ENCODE measurements at places on chromosomes 12 and 14.

- no peak for DNase-seq
Observed at GRCh38 chr14:76386944-76387782, 11.2 kb downstream of the ESRRB start.

DNA sequence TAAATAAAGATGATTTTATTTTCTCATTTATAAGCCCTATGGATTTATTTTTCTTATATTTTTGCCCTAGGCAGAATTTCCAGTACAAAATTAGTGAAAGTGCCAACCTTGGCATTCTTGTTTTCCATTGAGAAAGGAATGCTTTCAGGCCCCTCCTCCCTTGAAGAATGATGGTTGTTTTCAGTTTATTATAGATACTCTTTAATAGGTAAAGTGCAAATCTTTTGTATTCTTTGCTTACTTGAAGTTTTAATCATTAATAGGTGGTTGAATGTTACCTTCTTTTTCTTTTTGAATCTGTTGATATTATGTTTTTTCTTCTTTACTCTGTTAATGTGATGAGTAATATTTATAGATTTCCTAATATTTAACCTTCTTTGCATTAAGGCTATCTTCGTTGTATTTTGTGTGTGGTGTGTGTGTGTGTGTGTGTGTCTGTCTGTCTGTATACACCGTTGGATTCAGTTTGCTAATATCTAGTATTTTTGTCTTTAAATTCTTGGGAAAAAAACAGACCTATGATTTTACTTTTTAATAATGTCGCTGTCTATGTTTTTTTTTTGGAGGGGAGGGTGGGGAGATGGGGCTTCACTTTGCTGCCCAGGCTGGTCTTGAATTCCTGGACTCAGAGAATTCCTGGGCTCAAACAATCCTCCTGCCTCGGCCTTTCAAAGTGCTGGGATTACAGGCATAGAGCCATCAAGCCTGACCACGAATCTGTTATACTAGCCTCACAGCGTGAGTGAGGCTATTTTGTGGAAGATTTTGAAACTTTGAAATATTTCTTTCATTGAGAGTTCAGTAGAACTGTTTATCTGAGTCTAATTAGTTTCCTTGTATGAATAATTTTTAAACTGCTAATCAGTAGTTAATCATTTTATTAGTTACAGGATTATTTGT, 13.5 kb downstream of the SRGAP1 start:
- DNase-seq, result no peak

DNA sequence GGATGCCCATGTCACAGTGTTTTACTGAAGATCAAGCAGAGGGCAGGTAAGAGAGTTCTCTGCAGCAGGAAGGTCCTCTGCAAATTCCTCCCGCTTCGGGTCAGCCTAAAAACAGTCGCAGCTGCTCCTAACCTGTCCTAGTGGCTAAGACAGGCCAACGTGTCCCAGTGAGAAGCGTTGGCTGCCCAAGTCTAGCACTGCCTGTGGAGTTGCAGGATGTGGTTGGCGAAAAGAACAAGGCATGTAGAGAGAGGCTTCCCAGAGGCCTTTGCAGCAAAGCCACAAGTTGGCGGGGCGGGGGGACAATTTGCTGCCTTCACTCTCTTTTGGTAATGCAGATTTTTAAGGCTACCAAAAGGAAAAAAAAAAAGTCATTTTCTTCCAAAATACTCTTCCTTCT, 340.1 kb downstream of the BCL11B start:
- peak; percentile 20 for DNase-seq

GRCh38 chr14:102883089-102883541, 39.3 kb upstream of the AMN start:
- no peak for DNase-seq

DNA sequence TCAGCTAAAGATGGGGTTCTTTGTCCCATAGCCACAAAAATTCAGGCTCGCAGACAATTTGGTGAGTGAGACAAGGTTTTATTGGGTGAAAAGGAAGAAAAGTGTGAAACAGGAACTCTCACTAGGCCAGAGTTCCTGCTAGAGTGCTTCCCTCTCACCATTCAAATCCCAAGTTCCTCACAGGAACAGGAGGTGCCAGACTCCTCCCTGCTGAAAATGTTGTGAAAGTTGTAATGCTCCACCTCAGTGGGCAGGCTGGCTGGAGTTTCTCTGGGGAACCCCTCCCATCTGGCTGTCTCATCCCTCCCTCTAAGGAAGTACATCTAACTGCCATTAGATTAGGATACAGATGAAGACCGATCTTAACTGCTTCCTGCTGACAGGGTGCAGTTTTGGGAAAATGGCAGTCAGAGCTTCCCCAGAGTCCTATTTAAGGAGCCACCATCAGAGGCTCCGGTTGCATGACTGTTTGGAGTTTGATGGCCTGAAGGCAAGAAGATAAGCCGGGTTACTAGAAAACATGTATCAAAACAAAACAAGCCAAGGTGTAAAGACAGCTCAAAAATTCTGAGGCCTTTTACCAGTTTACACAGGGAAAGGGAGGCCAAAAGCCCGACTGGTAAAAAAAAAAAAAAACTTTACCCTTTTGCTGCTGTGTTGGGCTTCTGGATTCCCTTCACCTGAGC, 127.6 kb downstream of the FSCB start:
- DNase-seq, result no peak

DNA sequence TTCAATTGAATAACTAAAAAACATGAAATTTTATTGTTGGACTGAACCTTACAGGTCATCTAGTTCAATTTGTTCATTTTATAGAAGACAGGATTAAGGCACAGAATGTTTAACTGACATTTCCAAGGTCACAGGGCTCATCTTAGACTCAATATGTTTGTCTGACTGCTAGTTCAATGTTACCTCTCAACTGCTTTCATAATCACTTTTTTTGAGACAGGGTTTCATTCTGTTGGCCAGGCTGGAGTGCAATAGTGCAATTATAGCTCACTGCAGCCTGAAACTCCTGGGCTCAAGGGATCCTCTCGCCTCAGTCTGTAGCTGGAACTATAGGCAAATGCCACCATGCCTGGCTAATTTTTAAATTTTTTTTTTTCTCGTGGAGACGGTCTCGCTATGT, 24.4 kb upstream of the ITGA5 start:
- DNase-seq, result no peak

DNA sequence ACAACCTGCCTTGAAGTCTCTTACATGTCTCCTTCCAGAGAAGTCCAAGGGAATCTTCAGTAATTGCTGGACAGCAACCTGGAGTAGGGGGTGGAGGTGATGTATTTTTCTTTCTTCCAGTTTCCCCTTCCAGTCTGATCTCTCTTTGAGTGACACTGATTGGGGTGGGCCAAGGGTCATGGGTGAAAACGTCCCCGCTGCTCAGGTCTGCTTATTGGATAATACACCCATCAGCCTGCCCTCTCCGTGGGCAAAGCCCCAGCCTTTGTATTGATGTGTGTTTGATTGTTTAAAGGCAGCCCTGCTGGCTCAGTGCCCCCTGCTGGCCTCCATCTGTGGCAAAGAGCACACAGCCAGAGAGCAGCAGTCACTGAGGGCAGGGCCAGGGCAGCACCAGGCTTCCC, 35.7 kb upstream of the ATP2A2 start:
- peak; percentile 21 for DNase-seq

- no peak for DNase-seq
Observed at GRCh38 chr12:63302941-63303536, 152.0 kb upstream of the AVPR1A start.

DNA sequence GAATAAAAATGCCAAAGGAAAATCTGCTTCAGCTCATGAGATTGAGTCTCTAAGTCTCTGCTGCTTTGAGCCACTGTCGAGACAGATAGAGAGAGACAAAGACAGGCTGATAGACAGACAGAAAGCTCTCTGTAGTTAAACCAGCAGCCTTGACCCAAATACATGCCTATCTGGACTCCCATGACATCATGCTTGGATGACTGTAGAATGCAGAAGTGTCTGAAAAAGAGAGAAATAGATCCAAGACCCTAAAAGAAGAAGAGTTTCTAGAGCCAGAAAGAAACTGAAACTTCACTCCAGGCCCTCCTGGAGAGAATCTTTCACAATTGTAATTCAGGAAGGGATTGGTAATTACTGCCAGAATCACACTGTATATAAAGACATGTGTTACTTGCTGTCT, 122.6 kb upstream of the PLXNC1 start:
- DNase-seq, result no peak

DNA sequence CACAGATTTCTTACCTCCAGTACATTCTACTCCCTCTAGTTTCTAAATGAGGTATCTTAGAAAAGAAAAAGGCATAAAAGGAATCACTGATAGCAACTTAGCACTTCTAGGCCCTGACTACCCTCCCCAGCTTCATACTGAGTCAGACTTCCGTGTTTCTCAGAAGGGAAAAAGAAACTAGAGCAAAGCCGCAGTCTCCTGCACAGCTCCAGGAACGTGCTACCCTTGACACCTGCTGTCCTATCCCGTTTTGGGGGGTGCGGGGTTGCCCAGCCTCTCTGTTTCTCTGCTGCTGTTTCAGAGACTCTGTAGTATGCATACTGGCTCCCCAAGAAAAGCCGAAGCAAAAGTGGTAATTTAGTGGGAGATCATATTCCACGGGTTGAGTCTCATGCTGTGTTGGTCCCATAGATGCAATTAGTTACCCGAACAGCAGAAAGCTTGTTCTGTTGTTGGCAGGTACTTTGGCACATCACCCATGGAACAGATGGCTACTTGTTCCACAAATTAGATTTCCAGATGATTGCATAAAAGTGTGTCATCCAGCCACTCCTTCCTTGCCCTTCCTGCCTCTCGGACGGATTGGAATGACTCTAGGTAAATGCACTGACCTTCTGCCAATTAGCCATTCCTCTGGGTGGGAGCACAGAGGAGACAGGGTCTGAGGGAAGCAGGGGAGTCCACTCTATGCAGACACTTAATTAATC, 438.1 kb downstream of the FUT8 start:
- peak; percentile 9 for DNase-seq

GRCh38 chr14:76309572-76310162, 66.3 kb upstream of the ESRRB start:
- no peak for DNase-seq

- no peak for DNase-seq
Observed at GRCh38 chr14:57818511-57818910, 47.4 kb downstream of the SLC35F4 start.

- no peak for DNase-seq
Observed at GRCh38 chr12:116442946-116443345, 116.2 kb upstream of the MAP1LC3B2 start.

GRCh38 chr12:52069327-52070184, at the start of gene ATG101:
Gene ATG101, plus strand, starts transcription at chr12:52069978. Its CDS starts 3,673 bp downstream, at chr12:52073651.
- peak; percentile 73 for DNase-seq

GRCh38 chr14:54348001-54348611, 48.7 kb upstream of the CDKN3 start:
- no peak for DNase-seq

- DNase-seq, result no peak
Observed at GRCh38 chr14:21498540-21499526, 12.3 kb downstream of the METTL3 start.

DNA sequence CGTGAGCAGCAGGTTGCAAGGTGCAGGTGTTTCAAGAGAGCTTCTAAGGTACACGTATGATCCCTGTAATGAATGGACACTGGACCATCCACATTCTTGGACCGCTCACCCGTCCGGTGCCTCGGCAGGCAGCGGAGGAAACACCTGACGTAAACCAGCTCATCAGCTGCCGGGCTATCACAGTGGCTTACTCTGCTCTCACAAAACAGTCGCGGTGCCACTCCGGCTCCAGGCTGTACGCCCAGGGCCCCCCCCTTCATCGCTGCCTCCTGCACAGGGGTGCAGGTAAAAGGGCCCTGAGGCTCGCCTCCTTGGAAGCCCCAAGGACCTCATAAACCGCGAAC, 436 bp downstream of the VPS33A start:
- DNase-seq, result no peak

- DNase-seq, result no peak
Observed at GRCh38 chr12:2769866-2770533, 24.8 kb upstream of the FKBP4 start.
